Activated T-cell treated with anti-CD3 and anti-CD28 coated beads, Interleukin-2, amount 50 U/mL, for 4 hours (primary cell): ENCODE measurements at places on chromosomes 13 and 19. TPM values are rescaled to one million over a fixed set of nuclear protein-coding genes. Genes with fewer than 3 reads are reported as not detected.

NKG7 gene
- 232 TPM for total RNA-seq

PROZ gene
- not detected for total RNA-seq

- no peak for DNase-seq
Measured at GRCh38 chr13:42707586-42707985, 73.8 kb upstream of the FAM216B start.

DNA sequence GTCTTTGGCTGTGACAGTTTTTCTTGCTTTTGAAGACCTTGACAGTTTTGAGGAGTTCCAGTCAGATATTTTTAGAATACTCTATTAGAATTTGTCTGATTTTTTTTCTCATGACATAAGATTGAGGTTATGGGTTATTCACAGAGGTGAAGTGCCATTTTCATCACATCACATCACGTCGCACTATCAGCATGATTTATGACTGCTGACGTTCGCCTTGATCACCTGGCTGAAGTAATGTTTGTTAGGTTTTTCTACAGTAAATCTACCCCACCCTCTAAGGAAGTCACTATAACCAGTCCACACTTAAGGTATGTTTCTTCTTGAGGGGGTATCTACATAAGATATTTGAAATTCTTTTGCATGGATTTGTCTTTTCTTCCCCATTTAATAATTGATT lies 169.7 kb downstream of the NDFIP2 start:
- DNase-seq: no peak
